ENCODE measurements at places on chromosomes 16 and 17.

DNA sequence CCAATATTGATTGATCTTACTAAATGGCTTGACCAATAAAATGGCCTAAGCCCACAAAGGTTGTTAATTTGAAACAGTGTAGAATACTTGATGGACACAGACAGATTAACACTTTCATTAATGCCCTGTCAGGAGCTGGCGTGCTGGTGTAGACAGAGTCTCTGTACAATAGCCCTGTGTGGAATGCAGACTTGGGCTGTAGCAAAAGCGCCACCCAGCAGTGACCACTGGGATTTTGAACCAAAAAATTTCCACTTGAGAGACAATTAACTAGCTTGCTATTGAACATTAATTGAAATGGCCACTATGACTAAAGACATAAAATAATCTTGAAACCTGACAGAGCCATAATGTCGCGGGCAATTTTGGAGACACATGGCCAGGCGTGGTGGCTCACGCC is 19.7 kb upstream of the GUCY2D start:
- no peak for DNase-seq

- no peak for DNase-seq
Measured at GRCh38 chr17:47470836-47471235, 60.1 kb upstream of the NPEPPS start.

DNA sequence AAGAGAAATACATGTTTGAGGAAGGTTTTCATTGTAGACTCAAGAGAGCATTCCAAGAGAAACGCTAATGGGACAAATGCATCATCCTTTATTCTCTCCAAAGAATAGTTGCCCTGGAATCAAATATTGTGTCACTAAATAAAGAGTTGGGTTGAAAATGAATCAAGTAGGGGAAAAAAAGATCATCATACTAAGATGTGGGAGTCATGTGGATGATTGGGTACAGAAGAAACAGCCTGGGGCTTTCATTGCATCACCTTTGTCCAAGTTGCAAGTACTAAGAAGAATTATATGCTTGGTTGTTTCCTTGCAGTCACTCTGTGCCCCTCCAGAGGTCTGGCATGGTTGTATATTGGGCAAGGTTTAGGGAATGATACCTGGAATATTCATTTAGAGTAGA is 658.9 kb downstream of the TOX3 start:
- no peak for DNase-seq

DNA sequence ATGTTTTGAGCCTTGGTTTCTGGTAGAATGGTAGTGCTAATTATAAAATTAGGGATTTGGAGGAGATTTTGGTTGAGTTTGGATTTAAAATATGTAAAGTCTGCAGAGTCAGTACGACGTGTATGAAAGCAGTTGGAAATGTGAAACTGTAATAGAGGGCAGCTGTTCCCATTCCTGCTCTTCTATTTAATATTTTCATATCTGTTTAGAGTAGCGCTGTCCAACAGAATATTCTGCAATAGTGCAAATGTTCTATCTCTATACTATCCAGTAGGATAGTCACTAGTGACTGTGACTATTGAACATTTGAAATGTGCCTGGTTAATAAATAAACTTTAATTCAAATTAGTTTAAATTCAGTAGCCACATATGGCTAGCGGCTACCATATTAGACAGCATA is 443.4 kb upstream of the SOX9 start:
- DNase-seq: no peak

- no peak for DNase-seq
Measured at GRCh38 chr17:43897831-43898230, 9.5 kb downstream of the MPP2 start.

- DNase-seq: no peak
Measured at GRCh38 chr17:55641676-55642081, 81.0 kb downstream of the TMEM100 start.

- no peak for DNase-seq
Measured at GRCh38 chr16:28298511-28298878, 6.2 kb downstream of the SBK1 start.

DNA sequence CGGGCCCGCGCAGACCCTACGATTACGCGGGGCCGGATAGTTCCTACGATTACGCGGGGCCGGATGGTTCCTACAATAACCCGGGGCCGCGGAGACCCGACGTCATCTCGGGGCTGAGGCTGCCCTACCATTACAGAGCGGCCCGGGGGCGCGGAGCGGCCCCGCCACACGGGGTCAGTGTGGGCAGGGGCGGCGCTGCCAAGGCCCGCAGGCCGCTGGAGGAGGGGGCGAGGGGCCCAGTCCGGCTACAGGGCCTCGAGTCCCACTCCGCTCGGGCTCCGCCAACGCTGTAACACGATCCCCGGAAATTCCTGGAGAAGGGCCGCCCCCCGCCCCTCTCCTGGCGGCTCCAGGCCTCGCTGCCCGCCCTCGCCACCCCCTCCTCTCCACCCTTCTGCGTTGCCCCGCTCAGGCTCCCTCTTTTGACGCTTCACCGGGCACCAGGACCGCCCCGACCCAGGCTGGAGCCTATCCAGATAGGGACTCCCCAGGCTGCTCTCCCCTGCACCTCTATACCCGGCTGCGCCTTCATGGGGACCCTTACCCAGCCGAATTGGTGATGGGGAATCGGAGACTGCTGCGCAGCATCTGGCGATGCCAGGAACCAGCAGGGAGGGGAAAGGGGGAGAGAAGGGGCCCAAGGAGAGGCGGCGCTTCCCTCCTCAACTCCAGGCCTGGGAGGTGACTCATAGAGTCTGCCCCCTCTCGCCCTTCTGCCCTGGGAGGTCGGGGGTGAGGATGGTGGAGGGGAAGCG is at the start of gene RAB34:
Gene RAB34, minus strand, starts transcription at position 291 of the 755 bp plus-strand sequence. CDS start 602 bp downstream, outside the sequence.
- DNase-seq: no peak

GRCh38 chr17:3959921-3960601 is 4.2 kb downstream of the ATP2A3 start:
- DNase-seq: no peak
